Stimulated activated CD8-positive, alpha-beta memory T cell treated with anti-CD3 and anti-CD28 coated beads, Interleukin-7, amount 100 ng/mL, for 1 hour (primary cell): ENCODE measurements at places on chromosomes 1 and 21.

DNA sequence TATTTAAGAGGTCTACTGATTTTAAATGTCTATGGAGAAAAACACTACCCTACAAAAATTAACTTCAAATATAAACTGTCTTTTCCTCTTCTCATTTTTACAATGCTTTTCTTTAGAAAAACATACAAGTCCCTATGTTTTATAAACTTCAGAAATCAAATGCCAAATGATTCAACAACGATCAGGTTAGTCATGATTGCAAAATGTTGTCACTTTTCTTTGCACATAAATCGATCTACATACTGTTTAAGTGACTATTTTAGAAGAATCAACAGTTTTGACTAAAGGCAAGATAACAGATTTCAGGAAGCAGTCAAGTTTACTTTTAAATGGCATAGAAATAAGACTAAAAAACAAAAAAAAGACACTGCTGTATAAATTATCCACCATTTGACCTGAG, 168.7 kb downstream of the GPATCH2 start:
- no peak for DNase-seq

GRCh38 chr21:25107708-25108107, 499.6 kb downstream of the MRPL39 start:
- DNase-seq = no peak

DNA sequence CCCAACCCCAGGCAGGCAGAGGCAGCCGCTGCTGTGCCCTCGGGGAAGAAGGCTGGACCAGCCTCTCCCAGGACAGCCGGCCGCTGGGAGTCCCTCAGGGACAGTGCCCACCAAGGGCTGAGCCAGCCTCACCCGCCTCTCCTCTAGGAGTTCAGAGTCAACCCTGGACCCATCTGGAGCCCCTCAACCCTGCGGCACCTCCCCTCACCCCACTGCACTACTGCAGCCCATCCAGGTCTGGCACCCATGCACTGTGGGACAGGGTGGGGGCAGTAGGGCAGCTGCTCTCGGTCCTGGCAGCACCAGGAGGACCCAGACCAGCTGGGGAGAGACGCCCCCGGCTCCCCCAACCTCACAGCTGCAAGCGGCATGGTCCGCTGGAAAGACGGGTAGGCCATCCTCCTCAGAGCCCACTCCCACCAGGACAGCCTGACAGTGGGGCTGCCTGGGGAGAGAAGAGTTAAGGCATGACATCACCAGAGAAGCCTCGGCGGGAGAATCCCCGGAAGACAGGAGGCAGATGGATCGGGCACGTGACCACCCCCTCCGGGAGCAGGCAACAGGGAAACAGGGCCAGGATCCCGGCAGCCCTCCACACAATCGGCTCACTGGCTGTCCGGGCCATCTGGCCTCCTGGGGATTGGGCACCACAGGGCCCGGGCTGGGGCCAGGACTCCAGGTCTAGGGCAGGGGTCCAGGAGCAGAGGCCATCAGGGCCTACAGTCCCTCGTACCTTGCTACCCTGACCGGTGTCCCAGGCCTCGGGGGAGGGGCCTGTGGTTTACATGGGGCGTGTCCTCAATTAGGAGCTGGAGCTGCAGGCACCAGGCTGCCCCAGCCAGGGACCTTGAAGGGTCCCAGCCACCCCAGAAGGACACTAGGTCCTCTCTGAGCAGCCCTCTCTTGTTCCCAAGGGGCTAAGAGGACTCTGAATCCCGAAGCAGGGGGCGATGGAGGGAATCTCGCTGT, 3.1 kb downstream of the ACAP3 start:
- no peak for DNase-seq

DNA sequence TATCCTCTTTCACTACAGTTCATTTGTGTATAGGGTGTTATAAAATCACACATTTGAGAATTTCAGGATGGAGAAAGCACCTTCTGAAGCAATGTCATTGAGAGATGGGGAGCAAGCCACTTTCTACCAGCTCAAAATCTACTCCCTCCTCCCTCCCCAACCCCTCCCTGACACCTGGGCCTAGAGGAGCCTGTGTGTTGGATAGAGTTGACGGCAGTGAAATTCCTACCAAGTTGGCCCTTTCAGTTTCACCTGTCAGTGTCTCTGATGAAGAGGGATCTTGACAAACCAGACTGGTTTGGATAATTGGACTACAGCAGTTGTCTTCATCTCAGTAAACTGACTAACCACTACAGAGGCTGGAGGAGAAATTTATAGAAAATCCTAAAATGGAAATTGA, 125.0 kb upstream of the HOOK1 start:
- DNase-seq = no peak

- no peak for DNase-seq
Measured at GRCh38 chr1:18256282-18257235, 149.0 kb downstream of the IGSF21 start.

GRCh38 chr1:236394879-236395229, 768 bp downstream of the EDARADD start:
- DNase-seq = no peak

DNA sequence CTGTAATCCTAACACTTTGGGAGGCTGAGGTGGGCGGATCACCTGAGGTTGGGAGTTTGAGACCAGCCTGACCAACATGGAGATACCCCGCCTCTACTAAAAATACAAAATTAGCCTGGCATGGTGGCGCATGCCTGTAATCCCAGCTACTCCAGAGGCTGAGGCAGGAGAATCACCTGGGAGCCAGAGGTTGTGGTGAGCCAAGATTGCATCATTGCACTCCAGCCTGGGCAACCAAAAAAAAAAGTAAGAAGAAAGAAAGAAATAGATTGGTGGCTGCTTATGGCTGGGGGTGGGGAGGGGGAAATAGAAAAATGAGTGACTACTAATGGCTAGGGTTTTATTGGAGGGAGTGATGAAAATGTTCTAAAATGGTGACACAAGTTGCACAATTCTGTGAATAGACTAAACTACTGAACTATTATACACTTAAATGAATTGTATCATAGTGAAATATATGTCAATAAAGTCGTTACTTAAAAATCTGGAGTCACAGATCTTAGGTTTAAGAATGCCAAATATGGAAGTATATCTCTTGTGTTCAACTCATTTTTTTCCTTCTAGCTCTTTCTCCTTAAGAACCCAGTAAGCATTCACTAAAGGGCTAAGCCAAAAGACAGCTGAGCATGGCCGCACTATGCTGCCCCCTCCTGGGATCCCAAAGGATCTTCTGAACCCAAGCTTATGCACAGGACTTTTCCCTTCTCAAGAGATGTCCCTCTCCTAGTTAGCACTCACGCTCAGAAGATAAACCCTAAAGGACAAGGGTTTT, 3.2 kb upstream of the NPL start:
- peak; percentile 10 for DNase-seq

DNA sequence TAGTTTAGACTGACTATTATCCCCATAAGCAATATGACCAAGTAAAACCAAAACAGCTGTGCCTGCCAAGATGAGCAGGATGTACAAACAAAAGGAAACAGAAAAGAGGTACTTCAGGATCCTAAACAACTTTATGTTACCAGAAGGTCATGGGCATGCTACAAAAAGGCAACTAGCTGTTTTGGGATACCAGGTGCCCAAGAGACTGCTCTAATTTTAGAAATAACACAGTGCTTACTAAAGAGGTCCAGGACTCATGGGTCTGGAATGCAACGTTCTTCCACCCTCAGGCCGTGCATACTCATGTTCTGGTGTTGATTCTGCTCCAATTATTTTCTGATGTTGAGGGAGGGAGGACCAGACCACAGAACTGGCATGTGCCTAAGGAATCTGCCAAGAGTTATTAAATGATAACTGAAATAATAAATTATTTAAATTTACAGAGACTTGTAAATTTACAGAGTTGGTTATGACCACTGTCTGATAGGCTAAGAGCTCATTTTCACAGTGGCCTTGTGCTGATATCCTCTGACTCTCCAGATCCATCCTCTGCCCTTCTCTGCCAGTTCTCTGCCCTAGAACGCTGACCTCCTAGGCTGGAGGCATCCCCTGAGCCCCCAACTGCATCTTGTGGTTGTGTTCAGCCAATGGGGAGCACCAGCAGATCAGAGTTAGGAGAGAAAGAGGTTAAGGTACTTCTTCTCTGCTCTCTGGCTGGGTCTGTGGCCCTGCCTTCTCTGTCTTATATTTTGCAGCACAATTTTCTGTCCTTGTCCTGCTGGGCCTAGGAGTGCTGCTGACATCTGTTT, 37.7 kb upstream of the BCL10 start:
- no peak for DNase-seq

DNA sequence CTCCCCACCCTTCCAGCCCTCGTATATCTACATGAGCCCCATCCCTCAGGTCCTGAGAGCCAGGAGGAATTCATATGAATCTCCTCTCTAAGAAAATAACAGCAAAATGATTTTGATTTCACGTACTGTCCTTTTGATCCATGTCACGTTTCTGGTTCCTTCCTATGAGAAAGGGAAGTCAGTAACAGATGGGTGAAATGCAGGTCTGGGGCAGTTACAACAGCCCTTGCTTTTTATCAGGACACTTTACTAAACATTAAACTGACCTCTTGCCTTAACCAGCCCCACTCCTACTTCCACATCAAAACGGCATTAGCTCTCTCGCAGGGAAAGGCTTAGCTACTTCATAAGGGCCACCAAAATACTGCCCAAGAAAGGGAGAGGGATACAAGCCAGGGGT, 59.0 kb downstream of the SPATA46 start:
- no peak for DNase-seq
